Peyer's patch (tissue), 4 donors: ENCODE measurements at places on chromosomes 5 and 9. TPM values are rescaled to one million over a fixed set of nuclear protein-coding genes. Genes with fewer than 3 reads are reported as not detected.

DNA sequence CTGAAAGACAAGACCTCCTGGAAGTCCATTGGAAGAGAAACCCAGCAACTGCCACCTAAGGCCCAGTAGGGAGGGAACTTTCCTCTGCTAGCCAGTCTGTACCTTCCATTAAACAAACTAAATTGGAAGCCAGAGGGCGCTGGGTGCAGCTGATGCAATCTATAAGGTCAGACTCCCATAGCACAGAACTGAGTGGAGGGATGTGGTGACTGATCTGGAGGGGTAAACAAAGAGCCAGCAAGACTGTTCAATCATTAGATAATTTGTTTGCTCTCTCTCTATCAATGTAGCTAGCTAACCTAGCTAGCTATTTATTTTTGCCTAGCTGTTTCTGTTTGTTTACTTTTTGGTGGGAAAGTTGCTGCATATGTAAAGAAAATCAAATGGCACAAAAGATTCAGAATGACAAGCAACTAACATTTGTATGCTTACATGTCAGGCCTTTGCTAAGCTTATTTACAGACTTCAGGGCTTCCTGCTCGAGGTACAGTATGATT lies 291.8 kb upstream of the DAB2 start:
- no peak overlapping the region for H3K27ac ChIP-seq
- DNase-seq, result no peak
- H3K36me3 ChIP-seq, result no peaks in the 10 kb centered on the region
- H3K27me3 ChIP-seq, result no peaks in the 10 kb centered on the region

- H3K27me3 ChIP-seq, result no peaks in the 10 kb centered on the region
- DNase-seq, result no peak
- H3K4me3 ChIP-seq, result no peak overlapping the region
- H3K27ac ChIP-seq, result no peak overlapping the region
- H3K36me3 ChIP-seq, result no peaks in the 10 kb centered on the region
Measured at GRCh38 chr5:136992796-136993489, 506.2 kb downstream of the SPOCK1 start.

DNA sequence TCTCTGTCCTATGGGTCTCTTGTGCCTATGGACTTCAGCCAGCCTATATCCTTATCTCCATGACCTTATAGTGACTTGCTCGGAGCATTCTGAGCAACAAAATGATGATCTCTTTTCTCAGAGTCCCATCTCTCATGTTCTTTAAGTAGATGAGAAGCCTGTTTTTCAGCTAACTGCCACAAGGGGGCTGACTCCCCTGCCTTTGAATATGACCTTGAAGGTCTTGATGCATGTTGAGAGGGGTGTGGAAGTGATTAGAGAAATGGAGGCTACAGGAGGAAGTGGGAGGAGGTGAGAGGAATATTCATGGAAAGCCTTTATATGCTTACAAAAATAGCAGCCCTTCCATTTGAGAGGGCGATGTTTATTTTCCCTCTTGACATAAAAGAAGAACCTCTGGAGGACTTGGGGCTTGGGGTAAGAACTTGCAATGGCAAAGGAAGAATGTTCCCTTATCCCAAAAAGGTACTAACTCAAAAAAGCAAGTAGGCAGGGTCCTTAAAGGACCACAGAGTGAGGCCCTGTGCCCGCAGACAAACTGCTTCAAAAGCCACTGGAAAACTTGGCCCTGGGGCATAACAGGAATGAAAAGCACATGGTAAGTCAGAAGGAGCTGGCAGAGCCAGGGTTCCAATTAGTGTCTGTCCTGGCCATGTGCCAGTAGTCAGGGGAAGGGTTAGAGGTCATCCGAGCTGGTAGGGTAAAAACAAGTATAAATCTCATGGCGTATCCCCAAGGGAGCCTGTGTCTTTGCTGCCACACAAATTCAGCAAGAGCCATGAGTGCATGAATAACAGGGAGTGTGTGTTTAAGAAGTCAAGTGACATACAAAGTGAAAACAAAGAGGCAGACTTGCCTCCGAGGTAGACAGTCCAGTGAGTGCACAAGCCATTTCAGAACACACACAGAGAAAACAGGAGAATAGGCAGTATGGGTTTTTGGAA lies 39.1 kb downstream of the FGD3 start:
- no peaks in the 10 kb centered on the region for H3K27me3 ChIP-seq
- H3K27ac ChIP-seq, result no peak overlapping the region
- no peak overlapping the region for H3K4me3 ChIP-seq
- no peak for DNase-seq

DNA sequence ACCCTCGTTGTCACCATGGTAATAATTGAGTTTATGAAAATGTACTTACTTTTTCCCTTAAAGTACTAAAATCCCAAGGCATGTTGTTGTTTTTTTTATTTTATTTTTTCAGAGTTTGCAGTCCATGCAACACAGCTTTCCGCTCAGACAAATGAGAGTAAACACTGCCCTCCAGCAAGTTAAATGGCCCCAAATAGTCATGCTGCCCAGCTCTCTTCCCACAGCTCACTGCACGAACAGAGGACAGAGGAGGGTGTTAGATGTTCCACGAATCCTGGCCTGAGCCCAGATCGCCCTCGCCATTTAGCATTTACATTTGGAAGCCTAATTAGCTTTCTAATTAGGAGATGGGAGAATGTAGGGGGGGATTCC lies 1.9 kb downstream of the NIM1K start:
- H3K36me3 ChIP-seq, result no peaks in the 10 kb centered on the region
- H3K27me3 ChIP-seq, result no peaks in the 10 kb centered on the region
- no peak overlapping the region for H3K27ac ChIP-seq
- no peak for DNase-seq
- no peak overlapping the region for H3K4me3 ChIP-seq

- no peaks in the 10 kb centered on the region for H3K36me3 ChIP-seq
- no peak for DNase-seq
- H3K4me1 ChIP-seq, result no peaks in the 10 kb centered on the region
- no peak overlapping the region for H3K4me3 ChIP-seq
- no peak overlapping the region for H3K27ac ChIP-seq
Measured at GRCh38 chr5:144060598-144060997, 109.9 kb downstream of the YIPF5 start.

DNA sequence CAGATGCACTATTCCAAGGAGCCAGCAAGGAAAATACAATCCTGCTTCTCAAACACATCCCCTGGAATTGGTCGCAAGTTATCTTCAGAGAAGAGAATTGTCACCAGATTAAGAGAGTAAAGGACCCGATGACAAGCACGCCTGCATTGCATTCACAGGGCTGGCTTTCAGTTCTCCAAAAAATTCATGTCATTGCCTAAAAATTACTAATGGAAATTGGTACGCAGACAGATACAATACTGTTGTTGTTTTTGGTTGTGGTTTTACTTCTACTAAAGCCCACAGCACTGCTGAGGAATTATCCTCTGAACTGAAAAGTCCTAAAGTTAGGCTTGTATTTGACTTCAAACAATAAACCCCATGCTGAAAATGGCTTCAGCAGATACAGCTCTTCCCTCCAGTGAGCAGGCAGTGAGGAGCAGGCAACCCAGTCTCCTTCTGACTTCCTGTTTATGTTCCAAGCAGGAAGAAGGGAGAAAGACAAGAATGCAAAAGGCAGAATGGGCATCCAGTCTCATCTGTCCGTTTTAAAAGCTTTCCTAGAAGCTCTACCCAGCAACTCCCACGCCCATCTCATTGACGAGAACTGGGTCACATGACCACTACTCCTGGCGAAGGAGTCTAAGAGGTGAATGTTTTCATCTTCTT lies 80.6 kb upstream of the ZNF366 start:
- H3K27ac ChIP-seq, result no peak overlapping the region
- H3K4me3 ChIP-seq, result no peak overlapping the region
- H3K27me3 ChIP-seq, result no peaks in the 10 kb centered on the region
- no peaks in the 10 kb centered on the region for H3K36me3 ChIP-seq
- no peak for DNase-seq
- H3K4me1 ChIP-seq, result no peaks in the 10 kb centered on the region

DNA sequence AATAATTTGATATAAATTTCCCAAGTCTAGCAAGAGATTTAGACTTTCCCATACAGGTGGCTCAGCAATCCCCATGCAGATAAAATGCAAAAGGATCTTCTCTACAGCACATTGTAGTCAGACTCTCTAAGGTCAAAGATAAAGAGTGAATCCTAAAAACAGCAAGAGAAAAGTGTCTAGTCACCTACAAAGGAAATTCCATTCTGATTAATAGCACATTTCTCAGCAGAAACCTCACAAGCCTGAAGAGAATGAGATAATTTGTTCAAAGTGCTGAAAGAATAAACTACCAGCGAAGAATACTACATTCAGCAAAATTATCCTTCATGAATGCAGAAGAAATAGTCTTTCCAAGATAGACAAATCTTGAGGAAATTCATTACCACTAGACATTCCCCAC lies 493.3 kb downstream of the PRELID2 start:
- no peaks in the 10 kb centered on the region for H3K36me3 ChIP-seq
- H3K27me3 ChIP-seq, result no peaks in the 10 kb centered on the region
- H3K4me1 ChIP-seq, result no peaks in the 10 kb centered on the region
- DNase-seq, result no peak

GRCh38 chr5:124685404-124685930 lies 61.0 kb downstream of the ZNF608 start:
- no peak overlapping the region for H3K27ac ChIP-seq
- H3K4me1 ChIP-seq, result no peaks in the 10 kb centered on the region
- no peak for DNase-seq
- no peaks in the 10 kb centered on the region for H3K36me3 ChIP-seq
- H3K27me3 ChIP-seq, result no peaks in the 10 kb centered on the region

Gene PCDHB7
- not detected for total RNA-seq

Gene EIF4E1B
- total RNA-seq, result not detected

Gene TMEM215
- not detected for total RNA-seq

Gene MYOZ3
- total RNA-seq, result not detected

Gene BAAT
- total RNA-seq, result not detected

Gene LRRC14B
- total RNA-seq, result not detected

Gene LOX
- 3.5 TPM for total RNA-seq

Gene CEP78
- 19.0 TPM for total RNA-seq

Gene GLDC
- 2.5 TPM for total RNA-seq

Gene RNF38
- 20.6 TPM for total RNA-seq

Gene SLIT3
- 23.1 TPM for total RNA-seq

Gene CXCL14
- total RNA-seq, result 122 TPM

Gene PLPP6
- total RNA-seq, result 18.9 TPM

Gene ANKRD34B
- total RNA-seq, result not detected

Gene KCNIP1
- total RNA-seq, result not detected

Gene QRFP
- not detected for total RNA-seq
